Bone marrow (tissue), 2 donors: ENCODE measurements at places on chromosomes 5 and 9.

- no peak for DNase-seq
Observed at GRCh38 chr5:114192108-114192507, 169.8 kb upstream of the KCNN2 start.

GRCh38 chr9:8207596-8207995, 408.0 kb upstream of the DMAC1 start:
- no peak for DNase-seq

GRCh38 chr5:85893996-85894395, 723.7 kb upstream of the COX7C start:
- DNase-seq = no peak

GRCh38 chr5:92556747-92557146, 1024.3 kb downstream of the NR2F1-AS1 start:
- DNase-seq = no peak

DNA sequence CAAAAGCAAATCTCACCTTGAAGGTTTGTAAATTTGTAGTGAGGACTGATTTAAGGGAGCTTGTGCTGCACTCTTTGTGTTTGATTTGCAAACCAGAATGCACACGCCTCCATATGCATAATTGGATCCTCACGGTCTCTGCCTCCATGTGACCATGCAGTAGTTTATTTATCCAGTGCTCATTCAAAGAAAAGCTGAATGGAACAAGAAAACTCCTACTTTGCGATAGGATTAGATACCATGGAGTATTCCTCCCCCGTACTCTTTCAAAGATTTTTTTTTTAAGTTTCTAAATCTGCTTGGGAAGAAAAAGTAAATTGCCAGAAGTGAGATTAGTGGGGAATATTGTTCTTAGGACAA, 290.4 kb upstream of the TUT7 start:
- DNase-seq = no peak

GRCh38 chr5:110785356-110785755, 46.5 kb downstream of the SLC25A46 start:
- no peak for DNase-seq

- DNase-seq = no peak
Observed at GRCh38 chr9:99345942-99346341, 123.9 kb downstream of the SEC61B start.

GRCh38 chr9:137433349-137433915, 7.7 kb downstream of the ENTPD8 start:
- DNase-seq = no peak

- DNase-seq = no peak
Observed at GRCh38 chr9:131728546-131728910, 11.3 kb downstream of the RAPGEF1 start.

DNA sequence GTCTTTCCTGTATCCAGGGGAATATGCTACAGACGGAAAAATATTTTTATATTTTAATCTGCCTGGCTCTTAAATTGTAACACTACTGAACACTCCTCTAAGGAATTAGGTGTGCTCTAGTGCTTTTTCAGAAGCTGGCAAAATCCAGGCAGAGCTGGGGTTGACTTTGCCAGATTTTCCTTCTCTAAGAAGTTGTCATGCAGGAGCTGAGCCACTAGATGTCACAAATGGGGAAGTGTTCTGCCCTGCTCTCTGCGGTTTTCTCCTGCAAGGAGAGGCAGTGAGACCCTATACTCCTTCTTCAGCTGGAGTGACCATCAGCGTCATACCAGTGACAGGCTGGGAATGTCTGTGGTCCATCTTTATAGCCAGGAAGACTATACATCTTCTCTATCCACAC, 112.5 kb downstream of the HAPLN1 start:
- no peak for DNase-seq

- no peak for DNase-seq
Observed at GRCh38 chr9:101367323-101367722, 17.5 kb downstream of the BAAT start.

- DNase-seq = no peak
Observed at GRCh38 chr5:175282611-175283225, 161.3 kb downstream of the DRD1 start.

GRCh38 chr5:131505237-131505908, 129.7 kb downstream of the RAPGEF6 start:
- DNase-seq = no peak

DNA sequence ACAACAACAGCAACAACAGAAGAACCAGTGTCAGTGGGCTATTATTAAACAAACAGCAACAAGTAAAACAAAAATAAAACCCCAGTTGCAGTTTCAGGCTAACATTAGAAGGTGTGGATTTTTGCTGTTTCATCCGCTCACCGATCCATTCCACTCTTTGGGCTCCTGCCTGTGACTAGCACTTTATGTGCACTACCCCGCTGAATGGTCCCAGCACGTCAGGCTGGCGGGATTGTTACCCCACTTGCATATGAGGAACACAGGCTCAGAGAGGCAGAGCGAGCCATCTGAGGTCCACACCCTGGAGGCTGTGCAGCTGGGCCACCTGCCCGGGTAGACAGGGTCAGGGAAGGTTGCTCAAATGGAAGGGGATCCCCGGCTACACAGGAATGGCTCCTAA, 26.0 kb downstream of the NSG2 start:
- no peak for DNase-seq

DNA sequence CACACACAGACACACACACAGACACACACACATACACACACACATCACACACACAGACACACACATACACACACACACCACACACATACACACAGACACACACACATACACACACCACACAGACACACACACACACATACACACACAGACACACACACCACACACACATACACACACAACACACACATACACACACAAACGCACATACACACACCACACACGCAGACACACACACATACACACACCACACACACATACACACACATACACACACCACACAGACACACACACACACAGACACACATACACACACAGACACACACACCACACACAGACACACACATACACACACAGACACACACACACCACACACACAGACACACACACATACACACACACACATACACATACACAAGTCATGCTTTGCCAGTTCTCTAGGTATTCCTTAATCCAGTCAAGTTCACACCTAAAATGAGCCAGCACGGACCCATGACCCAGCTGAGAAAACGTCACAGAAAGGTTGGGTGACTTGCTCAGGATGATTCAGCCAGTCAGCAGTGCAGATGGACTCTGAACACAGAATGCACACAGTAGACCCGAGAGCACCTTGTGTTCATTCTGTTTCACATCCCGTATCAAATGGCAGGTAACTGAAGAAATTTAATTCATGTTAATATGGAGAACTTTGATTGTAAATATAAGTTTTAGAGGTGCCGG, 746.4 kb downstream of the MTRR start:
- no peak for DNase-seq

- no peak for DNase-seq
Observed at GRCh38 chr9:94655739-94656138, 16.4 kb upstream of the FBP1 start.

GRCh38 chr5:147809830-147810666, 21.4 kb downstream of the SPINK1 start:
- DNase-seq = no peak

GRCh38 chr5:62268234-62268633, 37.8 kb upstream of the KIF2A start:
- DNase-seq = no peak

DNA sequence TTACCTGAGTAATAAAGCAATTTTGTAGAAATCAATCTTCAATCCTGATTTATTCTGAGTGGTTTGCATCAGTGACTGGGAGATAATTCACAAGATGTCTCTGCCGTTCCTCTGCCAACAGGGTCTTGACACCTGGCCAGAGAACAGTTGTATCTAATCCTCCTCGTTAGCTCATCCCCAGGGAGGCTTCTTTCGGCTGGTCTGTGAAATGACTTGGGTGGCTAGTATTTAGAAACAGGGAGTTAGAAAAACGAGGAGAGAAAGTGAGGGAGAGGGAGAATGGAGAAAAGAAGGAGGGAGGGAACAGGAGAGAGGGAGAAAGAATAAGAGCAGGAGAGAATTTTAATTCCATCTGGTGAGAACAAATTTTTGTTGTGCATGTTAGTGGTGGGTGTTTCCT, 600.2 kb upstream of the TLE4 start:
- no peak for DNase-seq

GRCh38 chr9:105978336-105978735, 284.0 kb downstream of the TMEM38B start:
- DNase-seq = no peak

- DNase-seq = no peak
Observed at GRCh38 chr9:110619831-110620230, 40.3 kb upstream of the SVEP1 start.

- no peak for DNase-seq
Observed at GRCh38 chr5:142743592-142744441, 26.4 kb upstream of the ARHGAP26 start.
